ENCODE measurements at places on chromosomes 4 and X. TPM values are rescaled to one million over a fixed set of nuclear protein-coding genes. Genes with fewer than 3 reads are reported as not detected.

Gene EGFL6
- not detected for total RNA-seq

Gene RADX
- 2.8 TPM for total RNA-seq

Gene WWC2
- total RNA-seq = 13.0 TPM

Gene EREG
- total RNA-seq = 77.0 TPM

Gene ADH7
- not detected for total RNA-seq

Gene FAM3A
- total RNA-seq = 50.1 TPM

Gene PDZD4
- 0.04 TPM for total RNA-seq

Gene IRF2
- 26.0 TPM for total RNA-seq

Gene FGF13
- not detected for total RNA-seq

Gene DUX4
- not detected for total RNA-seq

Gene STBD1
- total RNA-seq = 3.4 TPM

Gene F9
- total RNA-seq = not detected

Gene HSFX4
- total RNA-seq = not detected

Gene PTCHD1
- total RNA-seq = not detected

Gene TRO
- total RNA-seq = 5.3 TPM

Gene TMPRSS11D
- not detected for total RNA-seq

Gene MYOZ2
- not detected for total RNA-seq

Gene PLAC1
- 1.2 TPM for total RNA-seq

Gene HPGD
- not detected for total RNA-seq

Gene FAM9B
- not detected for total RNA-seq

Gene CXCL11
- 1.2 TPM for total RNA-seq

Gene CCDC110
- total RNA-seq = not detected

Measured in hair follicular keratinocyte (primary cell).